Kidney (tissue), 22 donors: ENCODE measurements at places on chromosomes 3 and 15. TPM values are rescaled to one million over a fixed set of nuclear protein-coding genes. Genes with fewer than 3 reads are reported as not detected.

GRCh38 chr15:51888593-51889195 lies 59.2 kb downstream of the TMOD3 start:
- DNase-seq, result no peak

DNA sequence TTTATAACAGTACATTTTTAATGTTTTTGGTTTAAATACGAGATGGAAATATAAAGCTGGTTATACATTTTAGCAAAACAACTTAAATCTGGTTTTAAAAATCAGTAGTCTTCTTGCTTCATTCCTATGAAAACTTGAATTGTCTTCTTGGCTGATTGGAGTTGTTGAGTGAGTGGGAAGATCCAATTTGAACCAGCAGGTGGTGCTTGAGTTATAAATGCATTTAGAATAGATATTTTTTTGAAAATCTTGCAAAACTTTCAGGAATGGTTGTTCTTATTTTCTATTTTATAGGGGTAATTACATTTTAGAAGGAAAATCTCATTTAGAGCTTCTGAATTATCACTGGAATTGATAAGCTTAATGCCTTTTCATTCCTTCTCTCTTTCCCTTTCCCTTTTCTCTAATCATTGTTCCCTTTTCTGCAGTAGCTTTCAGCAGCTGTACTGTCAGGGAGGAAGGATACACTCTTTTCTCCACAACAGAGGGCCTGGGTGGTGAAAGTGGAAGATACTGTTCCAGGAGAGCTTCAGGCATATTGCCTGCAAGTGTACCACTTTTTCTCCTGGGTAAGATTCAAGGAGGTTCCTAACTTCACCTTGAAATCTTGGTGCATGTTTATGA lies 335.6 kb downstream of the NLGN1 start:
- no peak for DNase-seq

Gene UBA7
- total RNA-seq, result 102 TPM

- DNase-seq, result no peak
Measured at GRCh38 chr15:37015451-37015850, 84.9 kb downstream of the MEIS2 start.

GRCh38 chr3:166829896-166830295 lies 550.2 kb downstream of the ZBBX start:
- no peak for DNase-seq

GRCh38 chr3:128577711-128578110 lies 72.9 kb downstream of the RPN1 start:
- DNase-seq, result no peak

- DNase-seq, result no peak
Measured at GRCh38 chr3:167031364-167032049, 348.6 kb downstream of the ZBBX start.

DNA sequence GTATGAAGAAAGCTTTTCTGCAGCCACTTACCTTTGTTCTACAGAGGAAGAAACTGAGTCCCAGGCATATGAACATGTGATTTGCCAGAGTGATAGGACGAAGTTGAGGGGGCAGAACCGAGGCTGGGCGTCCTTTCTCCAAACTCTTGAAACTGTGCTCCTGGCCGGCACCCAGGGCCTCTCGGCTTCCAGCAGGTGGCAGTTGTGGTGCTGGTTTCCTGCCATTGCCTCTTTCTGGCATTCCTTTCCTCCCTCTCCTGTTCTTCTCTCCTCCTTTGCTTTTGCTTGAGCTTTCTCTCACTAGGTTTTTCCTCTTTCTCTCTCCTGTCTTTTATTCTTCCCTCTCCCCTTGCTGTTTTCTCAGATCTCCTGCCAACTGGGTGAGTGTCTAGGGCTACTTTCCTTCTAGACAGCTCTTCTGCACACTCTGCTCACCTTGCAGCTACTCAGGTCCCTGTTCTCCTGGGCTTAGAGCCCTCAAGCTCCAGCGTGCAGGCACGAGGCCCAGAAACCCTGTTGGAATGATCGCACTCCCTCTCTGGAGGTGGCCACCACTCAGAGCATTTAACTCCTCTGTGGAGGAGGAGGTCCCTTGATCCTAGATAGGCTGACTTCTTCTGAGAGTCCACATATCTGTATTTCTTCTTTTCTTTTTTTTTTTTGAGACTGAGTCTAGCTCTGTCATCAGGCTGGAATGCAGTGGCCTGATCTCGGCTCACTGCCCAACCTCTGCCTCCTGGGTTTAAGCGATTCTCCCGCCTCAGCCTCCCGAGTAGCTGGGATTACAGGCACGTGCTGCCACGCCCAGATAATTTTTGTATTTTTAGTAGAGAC lies 26.2 kb downstream of the TRAK1 start:
- no peak for DNase-seq

- no peak for DNase-seq
Measured at GRCh38 chr3:9201266-9201665, 48.2 kb downstream of the SRGAP3 start.

DNA sequence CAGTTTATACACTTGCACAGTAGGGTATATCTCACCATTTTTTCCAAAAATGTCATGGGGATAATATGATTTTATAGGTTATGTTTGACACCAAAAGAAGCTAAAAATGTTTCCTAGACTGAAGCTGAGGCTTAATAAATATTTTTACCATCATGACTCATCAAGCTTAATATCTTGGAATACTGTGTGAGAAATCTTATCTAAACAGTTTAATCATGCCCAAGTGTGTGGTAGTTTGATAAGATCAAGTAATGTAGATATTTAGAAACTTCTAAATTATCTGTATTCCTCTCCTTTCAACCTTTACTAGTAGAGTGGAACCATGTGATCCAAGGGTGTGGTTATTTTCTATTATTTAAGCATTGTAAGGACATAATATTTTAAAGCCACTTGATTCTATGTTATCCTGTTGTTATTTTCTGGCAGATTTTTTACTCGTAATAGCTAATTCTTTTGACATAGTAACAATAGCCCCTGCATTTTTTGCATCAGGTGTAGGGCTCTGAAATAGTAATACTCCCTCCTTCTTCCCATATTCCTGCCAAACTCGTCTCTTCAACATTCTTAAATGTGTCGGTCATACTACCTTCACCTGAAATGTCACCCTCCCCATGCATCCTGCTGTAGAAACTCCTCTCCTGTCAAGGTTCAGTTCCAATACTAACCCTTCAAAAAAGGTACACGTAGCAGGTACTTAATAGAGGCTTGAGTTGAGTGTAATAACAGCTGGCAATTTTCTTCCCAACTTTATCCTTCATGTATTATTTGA lies 729.6 kb downstream of the NLGN1 start:
- DNase-seq, result no peak

DNA sequence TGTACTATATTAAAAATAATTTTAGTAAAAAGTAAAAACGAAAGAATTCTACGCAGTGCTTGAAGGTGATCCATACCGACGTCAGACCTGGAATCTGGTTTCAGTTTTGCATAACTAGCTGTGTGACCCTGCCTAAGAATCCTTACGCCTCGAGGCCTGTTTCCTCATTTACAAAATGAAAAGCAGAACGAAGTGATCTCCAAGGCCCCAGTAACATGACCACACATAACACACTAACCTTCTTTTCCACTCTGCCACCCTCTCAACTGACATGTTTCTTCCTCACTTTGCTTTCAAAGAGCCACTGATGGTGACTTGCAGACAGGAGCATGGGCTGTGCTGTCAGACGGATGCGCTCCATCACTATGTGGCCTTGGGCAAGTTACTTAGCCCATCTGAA lies 4.8 kb downstream of the MESD start:
- no peak for DNase-seq

DNA sequence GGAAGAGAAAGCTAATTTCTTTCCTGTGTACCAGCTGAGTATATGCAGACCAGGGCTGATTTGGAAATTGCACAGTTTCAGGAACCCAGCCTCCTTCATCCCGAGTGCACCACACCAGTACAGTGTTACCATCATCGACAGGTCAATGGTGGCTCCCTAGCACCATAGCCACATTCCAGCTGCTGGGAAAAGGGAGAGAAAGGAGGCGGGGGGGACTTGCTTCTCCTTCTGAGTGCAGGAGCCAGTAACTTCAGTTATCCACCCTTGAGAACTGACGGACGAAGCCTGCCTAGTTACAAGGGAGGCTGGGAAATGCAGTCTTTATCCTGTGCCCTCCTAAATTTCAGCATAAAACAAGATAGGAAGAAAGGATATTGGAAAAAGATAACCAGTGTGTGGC lies 129.7 kb upstream of the PRICKLE2 start:
- DNase-seq, result no peak

GRCh38 chr3:116038968-116039650 lies 406.2 kb downstream of the LSAMP start:
- no peak for DNase-seq

DNA sequence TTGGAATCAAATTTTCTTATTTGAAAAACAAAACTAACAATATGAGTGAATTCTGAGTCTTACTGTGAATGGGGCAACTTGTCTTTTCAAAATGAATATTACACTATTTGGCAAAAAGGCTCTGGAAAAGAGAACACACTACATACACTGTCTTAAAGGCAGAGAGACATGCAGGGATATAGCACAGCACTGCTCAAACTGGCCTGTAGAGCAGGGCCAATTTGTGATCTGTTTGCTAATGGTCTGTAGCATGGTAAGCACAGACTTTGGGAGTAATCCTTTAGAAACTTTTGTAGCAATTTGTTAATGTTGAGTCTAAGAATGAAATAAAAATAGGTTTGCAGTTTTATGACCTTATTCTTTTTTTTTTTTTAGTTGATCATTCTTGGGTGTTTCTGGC lies 679.8 kb upstream of the SGO1 start:
- no peak for DNase-seq

Gene IL12A
- 0.22 TPM for total RNA-seq

GRCh38 chr15:78414621-78415250 lies 23.3 kb upstream of the IREB2 start:
- DNase-seq, result no peak

GRCh38 chr3:118186051-118186450 lies 848.6 kb downstream of the IGSF11 start:
- DNase-seq, result no peak
